ENCODE measurements at places on chromosomes 2 and 18.

DNA sequence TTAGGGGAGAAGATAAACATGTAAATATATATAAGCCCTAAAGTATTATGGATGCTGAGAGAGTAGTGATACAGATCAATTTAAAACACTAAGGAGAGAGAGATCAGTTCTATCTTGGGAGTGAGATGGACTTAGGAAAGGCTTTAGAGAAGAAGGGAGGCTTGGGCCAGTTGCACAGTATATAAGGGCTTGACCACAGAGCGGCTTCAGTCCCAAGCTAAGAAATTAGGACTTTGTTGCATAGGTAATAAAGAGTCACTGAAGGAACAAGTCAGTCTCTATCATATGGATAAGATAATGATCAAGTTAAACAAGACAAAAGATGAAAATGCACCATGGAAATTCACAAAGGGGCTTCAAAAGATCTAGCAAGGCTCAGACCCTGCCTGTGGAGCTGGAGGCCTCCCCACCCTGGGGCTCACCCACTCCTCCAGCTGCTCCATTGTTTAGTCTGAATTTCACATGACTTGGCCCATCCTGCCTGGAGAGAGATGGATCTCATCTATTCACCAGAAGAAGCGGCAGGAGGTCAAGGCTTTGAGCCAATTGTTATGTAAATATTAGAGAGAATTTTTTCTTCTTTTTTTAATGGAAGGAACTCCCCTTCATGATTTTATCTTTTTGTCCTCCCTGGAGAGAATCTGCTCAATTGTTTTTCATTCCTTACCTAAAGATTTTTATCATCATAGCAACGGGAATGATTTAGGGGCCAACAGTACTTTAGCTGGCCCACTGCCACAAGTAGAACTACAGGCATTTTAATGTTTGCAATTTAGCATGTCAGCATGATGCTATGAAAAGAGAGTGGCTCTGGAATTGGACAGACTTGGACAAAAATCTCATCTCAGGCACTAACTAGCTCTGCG lies 44.0 kb downstream of the GYPC start:
- DNase-seq: no peak

- DNase-seq: no peak
Measured at GRCh38 chr2:47274054-47274782, 119.1 kb upstream of the STPG4 start.

GRCh38 chr2:223759569-223760430 lies 77.6 kb downstream of the AP1S3 start:
- DNase-seq: no peak

GRCh38 chr18:6055711-6056110 lies 160.4 kb upstream of the TMEM200C start:
- no peak for DNase-seq

GRCh38 chr2:27897717-27898116 lies 7.2 kb downstream of the BABAM2 start:
- DNase-seq: no peak

DNA sequence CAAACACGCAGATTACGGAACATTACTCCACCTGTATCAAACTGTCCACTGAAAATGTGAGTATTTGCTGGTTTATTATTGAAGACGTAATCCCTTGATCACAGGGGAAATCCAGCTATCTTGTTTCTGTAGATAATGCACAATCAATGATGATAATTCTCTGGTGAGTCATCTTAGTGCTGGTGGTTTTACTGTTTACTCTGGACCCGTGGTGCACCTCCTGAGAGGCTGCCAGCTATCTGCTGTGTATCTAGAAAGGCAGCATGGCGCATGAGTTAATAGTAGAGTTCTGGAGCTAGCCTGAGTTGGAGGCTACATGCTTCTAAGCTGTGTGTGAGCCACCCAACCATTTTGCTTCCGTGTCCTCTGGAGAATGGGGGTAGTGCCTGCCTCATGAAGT lies 6.5 kb downstream of the NCAPH start:
- peak; percentile 26 for DNase-seq

DNA sequence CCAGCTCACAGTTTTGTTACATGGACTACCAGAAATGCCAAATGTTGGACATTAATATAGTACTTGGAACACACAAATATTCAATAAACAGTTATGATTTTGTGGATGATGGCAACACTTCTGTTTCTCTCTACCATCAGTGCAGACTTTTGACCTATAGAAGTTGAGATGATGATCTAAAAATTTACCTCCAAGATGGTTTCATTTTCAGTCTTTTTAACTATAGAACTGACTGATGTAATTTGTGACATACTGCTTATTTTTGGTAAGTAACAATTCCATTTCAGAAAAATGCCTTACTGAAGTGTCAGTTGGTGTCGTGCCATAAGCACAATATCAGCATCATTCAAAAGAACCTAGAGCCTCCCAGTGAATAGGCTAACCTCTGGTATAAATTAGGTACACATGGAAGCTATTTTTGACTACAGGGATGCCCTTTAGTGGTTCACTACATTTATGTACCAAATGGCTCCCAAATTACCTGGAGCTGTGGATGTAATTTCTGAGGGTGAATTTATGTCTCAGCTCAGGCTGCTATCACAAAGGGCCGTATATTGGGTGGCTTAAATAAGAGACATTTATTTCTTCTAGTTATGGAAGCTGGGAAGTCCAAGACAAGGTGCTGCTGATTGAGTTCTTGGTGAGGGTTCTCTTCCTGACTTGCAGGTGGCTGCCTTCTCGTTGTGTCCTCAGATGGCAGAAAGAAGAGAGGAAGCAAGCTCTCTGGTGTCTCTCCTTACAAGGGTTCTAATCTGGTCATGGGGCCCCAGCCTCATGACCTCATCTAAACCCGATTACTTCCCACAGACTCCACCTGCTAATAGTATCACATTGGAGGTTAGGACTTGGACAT lies 66.5 kb downstream of the ALPK2 start:
- no peak for DNase-seq

DNA sequence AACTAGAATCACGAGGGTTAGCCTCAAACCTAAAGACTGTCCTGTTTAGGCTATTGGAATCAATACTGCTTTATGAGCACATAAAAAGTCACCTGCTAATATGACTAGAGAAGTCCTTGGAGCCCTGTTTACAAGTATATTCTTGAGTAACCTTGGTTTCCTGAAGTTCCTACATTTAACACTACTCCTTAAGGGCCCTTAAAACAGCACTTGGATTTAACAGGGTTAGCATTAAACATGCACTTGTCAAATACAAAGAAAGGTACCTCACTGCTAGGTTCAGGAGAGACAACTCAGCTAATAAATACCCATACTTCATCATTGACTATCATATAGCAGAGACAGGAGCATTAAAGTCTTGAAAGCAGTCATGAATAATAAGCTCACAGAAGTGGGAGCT lies 96.7 kb downstream of the SLC5A7 start:
- DNase-seq: no peak

DNA sequence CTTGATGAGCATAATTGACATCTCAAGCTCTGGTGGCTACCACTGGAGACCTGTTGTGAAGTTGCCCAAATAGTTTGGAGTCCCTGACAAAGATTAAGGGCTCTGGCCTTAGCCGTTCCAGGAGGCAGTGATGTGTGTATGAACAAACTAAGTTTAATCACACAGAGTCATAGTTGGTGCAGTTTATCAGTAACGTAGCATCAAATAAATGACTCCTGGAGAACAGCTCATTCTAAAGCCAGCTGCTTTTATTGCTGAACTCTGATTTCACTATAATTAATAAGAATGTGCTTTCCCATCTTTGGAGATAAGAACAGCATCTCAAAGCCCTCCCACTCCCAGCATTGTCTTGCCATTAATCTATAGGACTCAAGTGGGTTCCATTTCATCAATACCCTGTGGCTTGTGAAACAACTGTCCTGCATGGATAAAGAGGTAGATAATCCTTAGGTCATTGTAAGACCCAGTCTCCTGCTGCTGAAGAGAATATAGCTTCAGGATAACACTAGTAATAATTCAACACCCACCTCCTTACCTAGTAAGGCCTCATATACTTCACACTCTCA lies 211.4 kb upstream of the THUMPD2 start:
- no peak for DNase-seq

GRCh38 chr18:2337552-2338141 lies 233.7 kb downstream of the METTL4 start:
- no peak for DNase-seq

DNA sequence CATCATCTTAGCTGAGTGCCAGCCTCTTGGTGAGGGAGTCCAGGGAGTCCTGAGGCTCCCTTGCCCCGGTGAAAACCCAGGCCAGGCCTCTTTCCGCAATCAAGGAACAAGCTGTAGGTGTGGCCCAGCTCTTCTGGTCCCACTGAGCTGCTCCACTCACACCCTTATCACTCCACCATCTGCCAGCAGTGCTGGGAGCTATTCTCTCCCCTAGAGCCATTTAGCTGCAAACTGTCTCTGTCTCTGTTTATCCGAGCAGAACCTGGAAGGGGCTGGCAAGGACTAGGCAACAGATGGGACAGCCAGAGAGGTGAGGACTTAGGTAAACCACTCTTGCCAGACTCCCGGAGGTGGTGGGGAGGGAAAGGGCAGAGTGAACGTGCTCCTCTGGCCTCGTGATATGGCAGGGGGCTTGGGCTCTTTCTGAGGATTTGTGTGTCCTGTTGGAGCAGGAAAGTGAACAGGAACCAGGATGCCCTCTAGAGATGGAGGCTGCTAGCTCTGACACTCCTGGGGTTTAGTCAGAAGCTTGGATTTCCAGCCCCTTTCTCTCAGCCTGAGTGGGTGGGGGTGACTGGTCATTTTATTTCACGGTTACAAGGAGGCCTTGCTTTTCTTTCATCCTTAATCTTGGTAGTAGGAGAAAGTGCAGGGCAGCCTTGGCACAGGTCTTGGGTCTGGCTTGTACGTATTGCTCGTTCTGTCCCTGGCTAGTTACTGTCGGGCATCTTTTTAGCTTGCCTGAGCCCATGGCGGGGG lies 19.6 kb downstream of the B3GNT2 start:
- no peak for DNase-seq

Measured in effector memory CD4-positive, alpha-beta T cell (primary cell).